ENCODE measurements at places on chromosomes 5 and 9.

DNA sequence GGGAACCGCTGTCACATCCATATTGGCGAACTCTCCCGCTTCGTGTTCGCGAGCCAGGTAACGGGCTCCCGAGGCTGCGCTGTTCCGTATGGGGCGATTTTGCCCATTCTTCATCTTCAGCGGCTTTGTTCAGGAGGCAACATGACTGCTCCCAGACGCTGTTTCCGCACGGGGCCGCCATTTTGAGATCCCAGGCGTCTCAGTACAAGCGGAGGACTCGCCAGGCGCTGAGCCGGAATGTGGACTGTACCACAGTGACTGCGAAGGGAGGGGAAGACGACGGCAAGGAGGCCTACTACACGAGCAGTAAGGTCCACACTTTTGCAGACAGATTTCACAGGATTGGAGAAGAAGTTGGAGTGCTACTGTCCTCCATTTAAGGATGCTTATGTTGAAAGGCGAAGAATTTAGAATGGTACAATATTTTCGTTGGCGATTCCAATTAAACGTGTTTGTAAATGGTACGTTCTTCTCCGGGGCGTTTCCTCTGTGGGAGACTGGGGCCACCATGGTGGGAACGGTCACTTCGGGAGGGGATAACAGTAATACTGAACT lies 41.6 kb upstream of the ZNF300 start:
- peaks cover 3% of the 10 kb centered on the region for H3K36me3 ChIP-seq
- H3K4me1 ChIP-seq = no peaks in the 10 kb centered on the region
- peak overlapping the region; percentile 72 for H3K4me3 ChIP-seq
- DNase-seq = peak; percentile 90
- peak overlapping the region; percentile 60 for H3K27ac ChIP-seq

- no peak overlapping the region for H3K27ac ChIP-seq
- H3K27me3 ChIP-seq = no peaks in the 10 kb centered on the region
- no peaks in the 10 kb centered on the region for H3K36me3 ChIP-seq
- no peak overlapping the region for H3K4me3 ChIP-seq
These were observed 290.0 kb downstream of the ACTL7B start for GRCh38 chr9:108565651-108566378.

DNA sequence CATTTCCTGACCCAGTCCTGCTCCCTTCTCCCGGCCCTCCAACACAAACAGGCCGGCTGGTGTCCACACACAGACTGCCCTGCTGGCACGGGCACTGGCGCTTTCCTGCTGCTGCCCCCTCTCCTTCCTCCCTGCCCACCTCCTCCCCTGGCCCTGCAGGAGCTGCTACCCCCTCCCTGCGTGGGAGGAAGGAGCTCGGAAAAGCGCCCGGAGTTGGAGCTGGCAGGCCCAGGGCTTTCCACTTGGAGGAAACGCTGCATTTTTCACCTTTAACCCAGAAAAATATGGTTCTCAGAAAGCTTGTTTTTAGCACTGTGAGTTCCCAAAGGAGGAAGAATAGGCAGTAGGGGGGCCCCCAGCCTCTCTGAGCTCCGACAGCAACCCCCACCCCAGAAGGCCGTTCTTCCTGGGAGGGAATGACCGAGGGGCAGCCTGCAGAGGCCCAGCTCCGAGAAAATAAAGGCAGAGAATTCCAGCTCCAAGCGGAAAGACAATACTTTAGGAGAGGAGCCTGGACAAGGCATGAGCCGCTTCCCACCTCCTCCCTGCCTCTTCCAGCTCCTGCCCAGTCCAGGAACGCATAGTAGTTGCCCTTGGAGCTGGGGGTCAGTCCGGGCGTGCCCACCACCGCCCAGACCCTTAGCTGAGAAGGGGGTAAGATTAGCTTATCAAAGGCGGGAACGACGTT lies 88.9 kb downstream of the LIFR start:
- no peaks in the 10 kb centered on the region for H3K36me3 ChIP-seq
- H3K4me3 ChIP-seq = no peak overlapping the region
- DNase-seq = peak; percentile 91
- H3K27me3 ChIP-seq = no peaks in the 10 kb centered on the region
- H3K27ac ChIP-seq = peak overlapping the region; percentile 79

GRCh38 chr5:65696892-65697291 lies 25.0 kb downstream of the SGTB start:
- DNase-seq = no peak
- H3K27ac ChIP-seq = no peak overlapping the region
- no peaks in the 10 kb centered on the region for H3K4me1 ChIP-seq
- no peak overlapping the region for H3K4me3 ChIP-seq
- H3K27me3 ChIP-seq = no peaks in the 10 kb centered on the region

DNA sequence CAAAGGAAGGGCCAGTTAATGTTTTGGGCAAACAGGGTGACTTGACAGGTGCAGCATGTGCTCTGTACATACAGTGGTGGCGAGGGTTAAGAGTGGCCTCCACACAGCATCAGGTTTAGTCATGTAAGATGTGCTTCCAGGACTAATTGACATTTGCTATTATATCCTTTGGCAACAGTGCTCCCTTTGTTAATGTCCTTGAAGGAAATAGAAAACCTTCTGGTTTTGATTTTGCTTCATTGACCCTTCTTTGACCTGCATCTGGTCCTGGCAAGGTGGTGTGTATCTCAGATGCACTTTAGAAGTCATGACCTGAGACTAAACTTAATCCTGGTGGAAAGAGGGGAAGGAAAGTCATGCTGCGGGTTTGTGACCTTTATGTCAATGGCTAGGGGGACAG lies 440.0 kb downstream of the ENC1 start:
- H3K36me3 ChIP-seq = no peaks in the 10 kb centered on the region
- H3K27ac ChIP-seq = no peak overlapping the region
- no peaks in the 10 kb centered on the region for H3K27me3 ChIP-seq
- no peak for DNase-seq
